Occipital lobe (tissue), 3 donors: ENCODE measurements at places on chromosomes 4 and X. TPM values are rescaled to one million over a fixed set of nuclear protein-coding genes. Genes with fewer than 3 reads are reported as not detected.

The ARHGAP24 gene
- 2.2 TPM for total RNA-seq

The PNPLA4 gene
- 16.1 TPM for total RNA-seq

The TXK gene
- 3.1 TPM for total RNA-seq

The VCX gene
- total RNA-seq: not detected

The TEC gene
- 5.5 TPM for total RNA-seq

The MMRN1 gene
- 2.5 TPM for total RNA-seq

The LRIT3 gene
- 0.16 TPM for total RNA-seq

The RTL3 gene
- not detected for total RNA-seq

The NPY1R gene
- total RNA-seq: 163 TPM

The DUSP9 gene
- 1.7 TPM for total RNA-seq

The TNIP3 gene
- total RNA-seq: 0.47 TPM

The GPC3 gene
- 5.3 TPM for total RNA-seq

GRCh38 chrX:38768079-38768478 is 33.2 kb upstream of the MID1IP1 start:
- no peak for DNase-seq

GRCh38 chr4:89625599-89626293 is 211.2 kb downstream of the SNCA start:
- DNase-seq: no peak

- no peak for DNase-seq
These were observed 72.5 kb downstream of the YIPF7 start for GRCh38 chr4:44578954-44579353.

DNA sequence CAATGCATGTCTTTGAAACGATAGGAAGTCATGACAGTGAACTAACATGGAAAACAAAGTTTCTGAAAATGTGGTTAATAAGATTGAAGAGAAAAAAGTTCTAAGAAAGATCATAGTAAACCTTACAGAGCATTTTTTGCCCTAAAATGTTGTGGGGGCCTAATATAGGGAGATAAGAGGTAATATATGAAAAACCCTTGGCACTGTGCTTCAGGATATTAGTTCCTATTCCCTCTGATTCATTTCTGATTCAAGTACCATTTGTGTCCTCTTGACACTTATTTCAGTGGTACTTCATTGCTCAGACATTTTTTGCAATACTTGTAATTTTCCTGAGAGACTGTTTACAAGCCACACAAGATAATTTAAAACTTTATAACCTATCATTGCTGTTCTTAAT is 35.1 kb downstream of the PAQR3 start:
- DNase-seq: no peak

GRCh38 chrX:79371101-79371500 is 4.0 kb upstream of the ITM2A start:
- no peak for DNase-seq

DNA sequence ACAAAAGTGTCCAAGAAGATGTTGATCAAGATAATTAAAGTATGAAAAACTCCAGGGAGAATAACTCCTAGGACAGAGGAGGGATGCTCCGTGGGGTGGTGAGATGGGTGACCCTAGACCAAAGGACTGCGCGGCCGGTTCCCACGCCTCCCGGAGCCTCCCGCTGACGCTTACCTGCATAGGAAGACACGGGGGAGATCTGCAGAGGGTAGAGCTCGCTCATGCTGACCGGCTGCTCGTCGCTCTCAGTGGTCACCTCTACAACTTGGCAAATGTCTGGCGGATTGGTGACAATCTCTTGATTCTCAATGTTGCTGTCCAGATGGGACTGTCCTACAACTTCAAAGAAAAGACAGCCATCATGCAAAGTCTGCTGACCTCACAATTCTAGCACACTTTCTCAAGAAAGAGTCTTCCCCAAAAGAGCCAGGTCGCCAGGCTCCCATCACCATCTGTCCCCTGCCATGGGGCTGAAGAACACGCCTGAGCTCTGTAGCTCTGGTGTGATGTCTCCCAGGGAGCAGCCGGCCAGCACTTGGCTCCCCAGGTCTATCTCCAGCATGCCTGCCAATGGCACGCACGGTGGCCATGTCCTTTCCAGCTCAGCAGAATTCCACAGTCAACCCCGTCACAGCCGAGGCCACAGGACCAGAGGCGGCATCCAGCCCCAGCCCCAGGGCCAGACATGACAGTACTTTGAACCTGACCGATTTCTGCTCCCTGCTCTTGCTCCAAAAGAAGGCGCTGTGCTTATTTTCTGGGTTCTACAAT is 75.4 kb downstream of the IRF2 start:
- no peak for DNase-seq

DNA sequence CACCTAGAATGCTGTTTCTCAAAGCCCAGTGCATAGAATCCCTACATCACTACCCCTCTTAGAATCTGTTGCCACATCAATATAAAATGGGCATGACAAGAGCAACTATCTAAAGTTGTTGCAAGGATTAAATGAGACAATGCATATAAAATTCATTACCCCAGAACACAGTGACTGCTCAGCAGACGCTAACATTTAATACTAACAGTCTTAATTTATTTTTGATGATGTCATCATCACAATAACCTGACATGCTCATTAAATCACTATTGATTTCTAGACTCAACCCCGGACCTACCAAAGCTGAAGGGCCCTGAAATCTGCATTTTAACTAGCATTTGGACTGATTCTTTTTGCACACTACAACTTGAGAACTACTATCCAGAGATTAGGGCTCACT is 3.9 kb downstream of the ARSJ start:
- no peak for DNase-seq

DNA sequence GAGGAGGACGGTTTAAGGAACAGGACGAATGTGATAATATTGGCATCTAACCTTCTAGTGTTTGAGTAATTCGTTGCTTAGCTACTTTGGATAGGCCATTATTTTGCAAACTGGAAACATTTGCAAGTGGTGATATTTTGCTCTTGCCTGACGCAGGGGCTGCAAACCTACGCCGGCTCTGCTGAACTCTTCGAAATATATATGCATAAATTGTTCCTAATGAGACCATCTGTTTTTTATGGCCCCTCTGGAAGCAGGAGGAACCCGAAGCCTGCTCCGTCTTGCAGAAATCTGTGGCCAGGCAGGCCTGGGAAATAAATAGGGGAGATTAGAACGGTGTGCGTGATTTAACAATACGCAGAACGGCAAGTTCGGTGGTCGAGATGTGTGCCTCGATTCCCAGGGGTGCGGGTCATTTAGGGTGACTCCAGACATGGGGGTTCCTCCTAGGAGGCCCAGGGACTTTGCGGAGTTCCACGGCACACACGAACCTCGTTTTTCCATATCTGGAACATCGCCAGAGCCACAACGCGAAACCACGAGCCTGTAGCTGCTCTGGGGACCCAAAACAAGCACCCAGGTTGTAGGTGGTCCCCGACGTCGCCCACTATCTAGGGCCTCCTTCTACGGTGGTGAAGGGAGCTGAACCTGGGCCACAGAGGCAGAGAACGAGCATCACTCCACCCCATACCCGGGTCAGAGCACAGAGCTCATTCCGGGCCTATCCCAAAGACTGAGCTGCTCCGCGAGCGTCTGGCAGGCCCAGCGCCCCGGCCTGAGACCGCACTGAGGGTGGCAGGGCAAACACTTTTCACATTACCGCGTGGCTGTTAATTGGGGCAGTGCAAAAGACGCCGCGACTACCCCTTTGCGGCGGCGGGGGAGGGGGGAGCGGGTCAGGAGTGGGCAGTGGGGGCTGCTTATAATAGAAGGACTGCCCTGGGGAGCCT is 89.7 kb downstream of the BCOR start:
- DNase-seq: no peak

- no peak for DNase-seq
These were observed 97.0 kb downstream of the AGTR2 start for GRCh38 chrX:116267511-116268040.

GRCh38 chrX:13571136-13571535 is 1.7 kb downstream of the EGFL6 start:
- no peak for DNase-seq

DNA sequence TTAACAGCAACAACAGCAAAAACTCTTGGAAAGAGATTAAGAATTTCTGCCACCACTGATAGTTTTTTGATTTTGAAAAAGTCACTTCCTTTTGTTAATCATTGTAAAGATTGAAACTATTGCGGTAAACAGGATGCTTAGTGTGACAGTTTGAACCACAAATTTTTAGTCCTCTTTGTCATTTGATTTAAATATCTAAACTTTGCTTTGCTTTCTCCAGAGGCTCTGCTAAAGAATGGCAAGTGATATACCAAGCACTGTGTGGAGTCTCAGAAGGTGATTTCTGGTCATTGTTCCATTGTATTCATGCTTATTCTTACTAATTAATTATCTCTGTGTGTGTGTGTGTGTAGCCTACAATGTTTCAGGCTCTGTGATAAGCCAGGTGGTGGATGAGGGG is 155.6 kb downstream of the BMPR1B start:
- DNase-seq: no peak

DNA sequence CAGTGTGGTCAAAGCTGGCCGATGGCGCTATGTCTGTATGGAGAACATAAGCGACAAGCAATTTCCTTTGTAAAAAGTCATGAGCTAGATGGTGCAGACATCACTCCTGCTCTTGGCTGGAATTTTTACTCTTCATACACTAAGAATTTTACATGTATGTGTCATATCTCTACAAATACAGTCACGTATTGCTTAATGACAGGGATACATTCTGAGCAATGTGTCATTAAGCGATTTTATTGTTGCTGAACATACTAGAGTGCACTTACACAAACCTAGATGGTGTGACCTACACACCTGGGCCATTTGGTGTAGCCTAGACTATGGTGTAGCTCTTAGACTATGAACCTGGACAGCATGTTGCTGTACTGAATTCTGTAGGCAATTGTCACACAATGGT is 185.4 kb downstream of the SOWAHB start:
- no peak for DNase-seq
